ENCODE measurements at places on chromosomes 11 and 22.

- no peak for DNase-seq
Measured at GRCh38 chr11:10955616-10956015, 97.8 kb upstream of the ZBED5 start.

- DNase-seq = no peak
Measured at GRCh38 chr22:47116426-47117341, 354.2 kb downstream of the TBC1D22A start.

DNA sequence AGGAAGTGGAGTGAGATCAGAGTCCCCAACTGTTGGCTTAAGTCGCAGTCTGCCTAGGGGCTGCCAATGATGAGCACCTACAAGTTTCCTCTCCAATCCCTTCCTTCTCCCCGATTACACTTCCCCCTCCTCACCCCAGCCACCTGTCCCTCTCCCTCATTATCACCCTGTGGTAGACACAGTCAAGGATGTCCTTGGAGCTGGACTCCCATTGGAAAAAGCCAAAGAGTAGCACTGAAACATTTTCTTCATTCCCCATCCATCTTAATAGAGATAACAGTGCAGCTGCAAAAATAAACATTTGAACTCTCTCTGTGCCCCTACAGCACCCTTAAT lies 146.2 kb downstream of the DBX1 start:
- DNase-seq = no peak

GRCh38 chr11:113906516-113906915 lies 1.9 kb downstream of the HTR3B start:
- DNase-seq = no peak

GRCh38 chr22:46833228-46833627 lies 70.8 kb downstream of the TBC1D22A start:
- DNase-seq = no peak

- DNase-seq = no peak
Measured at GRCh38 chr22:46750863-46751443, 11.5 kb upstream of the TBC1D22A start.

DNA sequence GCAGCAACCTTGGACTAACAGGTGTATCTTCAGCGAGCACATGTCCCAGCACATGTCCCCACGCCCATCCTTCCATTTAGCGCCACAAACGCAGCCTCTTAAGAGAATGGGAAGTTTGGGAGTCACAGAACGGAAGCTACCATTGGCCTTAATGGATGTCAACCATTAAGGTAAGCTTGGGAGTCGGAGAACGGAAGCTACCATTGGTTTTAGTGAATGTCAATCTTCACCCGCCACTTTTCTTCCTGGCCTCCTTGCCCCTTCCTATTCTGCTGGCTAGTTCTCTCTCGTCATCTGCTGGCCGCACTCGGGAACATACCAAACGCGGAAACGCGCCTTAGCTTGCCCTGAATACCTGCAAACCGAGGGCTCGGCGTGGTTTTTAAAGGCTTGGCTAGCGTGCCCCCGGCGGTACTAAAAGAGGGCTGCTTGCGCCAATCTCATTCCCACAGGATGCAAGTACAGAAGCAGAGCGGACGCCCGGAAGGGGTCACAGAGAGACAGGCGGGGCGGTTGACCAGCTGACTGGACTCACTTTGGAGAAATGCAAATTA lies 24.3 kb downstream of the GLYATL1 start:
- DNase-seq = no peak

- peak; percentile 60 for DNase-seq
Measured at GRCh38 chr11:77046060-77046501, 11.9 kb downstream of the B3GNT6 start.

GRCh38 chr22:44523981-44524759 lies 26.1 kb upstream of the RTL6 start:
- no peak for DNase-seq

GRCh38 chr22:17786435-17787161 lies 12.3 kb upstream of the BID start:
- no peak for DNase-seq

DNA sequence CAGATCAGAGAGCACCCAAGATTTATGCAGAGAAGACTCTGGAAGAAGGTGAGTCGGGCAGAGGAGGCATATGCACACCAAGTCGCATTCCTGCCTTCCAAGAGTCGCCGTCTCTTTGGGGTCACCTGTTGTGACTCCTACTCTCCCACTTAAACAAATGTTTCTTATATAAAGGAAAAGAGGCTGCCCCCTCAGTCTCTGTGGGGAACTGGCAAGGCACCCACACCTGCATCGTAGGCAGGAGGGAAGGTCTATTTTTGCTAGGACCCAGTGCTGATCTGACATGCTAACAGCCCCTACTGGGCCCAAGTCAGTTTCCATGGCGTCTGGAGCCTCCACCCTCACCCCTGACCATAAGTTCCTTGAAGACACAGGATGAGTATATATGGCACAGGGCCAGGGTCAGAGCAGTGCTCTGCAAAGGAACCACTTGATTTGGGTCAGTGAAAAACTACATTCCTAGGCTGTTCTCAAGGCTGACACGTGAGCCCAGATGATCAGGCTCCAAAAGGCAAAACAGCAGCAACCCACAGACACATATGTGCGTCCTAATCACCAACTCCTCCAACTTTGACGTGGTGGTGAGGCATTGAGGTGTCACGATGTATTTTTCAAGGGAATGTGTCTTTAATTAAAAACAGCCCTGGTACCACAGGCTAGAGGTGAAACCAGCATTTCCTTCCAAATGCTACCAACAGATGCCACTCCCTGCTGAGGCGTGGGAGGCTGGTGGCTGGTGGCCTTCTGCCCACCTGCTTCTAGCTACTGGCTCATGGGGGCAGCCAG lies 55.6 kb upstream of the CSNK2A3 start:
- no peak for DNase-seq

DNA sequence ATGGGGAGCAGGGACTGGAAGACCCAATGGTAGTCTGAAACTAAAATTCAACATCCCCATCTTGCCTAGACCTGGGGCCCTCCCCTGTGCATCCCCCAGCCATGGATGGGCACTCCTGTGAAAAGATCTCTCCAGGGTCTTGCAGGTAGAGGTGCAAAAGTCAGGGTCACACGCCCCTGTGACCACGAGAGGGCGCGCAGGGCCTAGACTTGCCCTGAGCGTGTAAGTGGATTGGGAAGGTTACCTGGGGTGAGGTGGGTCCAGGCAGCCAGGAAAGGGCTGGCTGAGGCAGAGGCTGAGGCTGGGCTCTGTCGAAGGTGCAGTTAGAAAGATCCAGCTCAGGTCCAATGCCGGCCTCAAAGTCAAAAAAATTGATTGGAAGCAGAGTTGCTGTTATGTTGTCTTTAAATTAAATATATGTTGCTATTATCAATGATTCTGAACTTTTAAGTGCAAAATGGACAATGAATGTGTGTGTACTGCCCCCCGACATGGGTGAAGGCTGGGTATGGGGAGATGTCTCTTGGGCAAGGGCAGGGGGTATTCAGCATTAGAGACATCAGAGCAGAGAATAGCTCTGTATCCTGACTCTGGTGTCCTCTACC lies 4.8 kb upstream of the POU2F3 start:
- peak; percentile 38 for DNase-seq

DNA sequence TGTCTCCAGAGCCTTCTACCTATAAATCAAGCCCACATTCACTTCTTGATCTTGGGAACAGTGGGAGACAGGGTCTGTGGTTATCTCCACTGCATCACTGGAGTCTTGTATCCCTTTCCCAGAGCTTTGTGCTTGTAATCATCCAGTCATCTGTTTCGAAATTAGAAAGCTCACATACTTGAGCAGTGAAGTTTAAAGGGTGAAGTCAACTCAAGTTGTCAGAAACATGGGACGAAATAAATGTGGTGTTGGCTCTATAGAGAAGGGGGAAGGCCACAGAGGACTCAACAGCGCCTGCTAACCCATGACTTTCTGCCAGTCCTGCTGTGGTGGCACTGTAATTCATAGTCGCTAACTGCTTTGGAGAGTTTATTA lies 197.5 kb downstream of the DBX1 start:
- no peak for DNase-seq

- DNase-seq = no peak
Measured at GRCh38 chr11:128411150-128411549, 176.2 kb downstream of the ETS1 start.

DNA sequence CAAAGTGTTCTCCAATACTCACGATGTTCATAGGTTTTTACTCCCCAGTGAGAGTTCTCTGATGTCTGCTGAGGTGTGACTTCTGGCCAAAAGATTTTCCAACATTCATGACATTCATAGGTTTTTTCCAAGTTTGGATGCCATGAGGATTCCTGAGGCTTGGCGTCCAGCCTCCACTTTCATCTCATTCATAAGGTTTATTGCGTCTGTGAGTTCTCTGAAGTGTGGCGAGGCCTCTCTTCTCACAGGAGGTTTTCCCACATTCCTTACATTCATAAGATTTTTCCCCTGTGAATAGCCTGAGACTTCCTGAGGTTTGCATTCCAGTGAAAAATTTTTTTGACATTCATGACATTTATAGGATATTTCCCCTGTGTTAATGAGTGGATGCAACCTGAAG lies 1014.1 kb downstream of the LRRC4C start:
- no peak for DNase-seq

- DNase-seq = no peak
Measured at GRCh38 chr22:41904450-41905410, 10.1 kb downstream of the SHISA8 start.

DNA sequence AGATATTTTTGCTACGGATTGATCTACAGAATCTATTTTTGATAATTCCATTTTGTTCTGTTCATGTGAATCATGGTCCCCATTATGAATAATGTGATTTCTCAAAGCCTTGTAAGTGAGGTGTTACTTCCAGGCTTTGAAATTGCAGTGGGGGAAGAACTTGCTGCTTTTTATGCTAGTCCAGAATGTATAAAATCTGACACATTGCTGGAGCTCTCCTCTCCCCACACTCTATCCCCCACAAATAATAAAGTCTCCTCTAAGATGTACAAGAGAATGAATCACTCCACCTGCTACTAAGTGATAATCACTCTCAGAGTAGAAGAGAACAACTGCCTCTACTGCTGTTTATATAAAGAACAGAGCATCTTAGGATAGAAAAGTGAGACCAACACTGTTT lies 5.9 kb upstream of the RAB6A start:
- no peak for DNase-seq

GRCh38 chr11:68670208-68670992 lies 13.9 kb upstream of the GAL start:
- no peak for DNase-seq

DNA sequence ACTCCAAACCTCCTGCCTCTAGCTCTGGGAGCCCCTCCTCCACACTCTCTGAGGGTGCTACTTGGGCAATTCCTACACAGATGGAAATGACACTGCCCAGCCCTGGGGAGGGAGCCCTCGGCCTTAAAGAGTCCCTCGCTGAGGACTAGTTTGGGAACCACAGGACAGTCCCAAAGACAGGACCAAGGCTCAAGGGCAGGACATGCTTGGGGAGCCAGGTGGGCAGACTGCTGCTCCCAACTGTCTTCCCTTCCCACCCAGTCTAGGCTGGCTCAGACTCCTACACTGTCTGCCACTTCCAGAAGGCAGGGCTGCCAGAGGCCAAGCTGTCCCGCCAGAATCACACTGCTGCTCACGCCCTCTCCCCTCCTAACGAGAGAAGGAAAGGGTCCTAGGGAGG lies 9.8 kb downstream of the ARRB1 start:
- no peak for DNase-seq

GRCh38 chr11:97000481-97000880 lies 610.7 kb downstream of the JRKL start:
- no peak for DNase-seq

- DNase-seq = no peak
Measured at GRCh38 chr11:106670069-106670468, 348.2 kb downstream of the GUCY1A2 start.

DNA sequence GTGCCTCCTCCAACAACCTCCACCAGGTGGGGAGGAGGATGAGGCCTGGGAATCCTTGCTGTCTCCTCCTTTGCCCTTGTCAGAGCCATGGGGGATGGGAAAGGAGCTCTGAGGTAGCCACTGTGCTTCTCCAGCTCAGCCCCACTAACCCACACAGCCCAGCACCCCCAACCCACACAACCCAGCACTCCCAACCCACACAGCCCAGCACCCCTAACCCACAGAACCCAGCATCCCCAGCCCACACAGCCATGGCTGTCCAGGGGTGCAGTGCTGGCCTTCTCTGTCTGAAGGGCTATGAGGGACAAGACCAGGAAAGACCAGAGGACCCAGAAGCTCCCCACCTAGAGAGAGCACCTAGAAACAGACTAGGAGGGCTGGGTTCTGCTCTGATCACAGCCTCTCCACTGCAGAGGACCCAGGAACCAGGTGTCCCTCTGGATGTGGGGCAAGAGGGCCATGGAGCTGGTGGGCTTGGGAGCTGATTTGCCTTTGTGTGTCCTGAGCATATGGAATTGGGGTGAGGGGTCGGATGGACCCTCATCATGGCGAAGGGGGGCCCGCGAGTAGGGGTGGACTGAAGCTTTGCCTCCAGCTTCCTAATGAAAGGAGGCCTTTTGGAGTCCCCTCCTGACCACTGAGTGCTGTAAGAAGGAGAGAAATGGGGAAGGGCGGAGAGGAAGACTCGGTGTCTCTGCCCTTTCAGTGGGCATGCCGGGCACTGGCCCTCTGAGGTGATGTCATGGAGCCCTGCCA lies 117.6 kb upstream of the THY1 start:
- no peak for DNase-seq

DNA sequence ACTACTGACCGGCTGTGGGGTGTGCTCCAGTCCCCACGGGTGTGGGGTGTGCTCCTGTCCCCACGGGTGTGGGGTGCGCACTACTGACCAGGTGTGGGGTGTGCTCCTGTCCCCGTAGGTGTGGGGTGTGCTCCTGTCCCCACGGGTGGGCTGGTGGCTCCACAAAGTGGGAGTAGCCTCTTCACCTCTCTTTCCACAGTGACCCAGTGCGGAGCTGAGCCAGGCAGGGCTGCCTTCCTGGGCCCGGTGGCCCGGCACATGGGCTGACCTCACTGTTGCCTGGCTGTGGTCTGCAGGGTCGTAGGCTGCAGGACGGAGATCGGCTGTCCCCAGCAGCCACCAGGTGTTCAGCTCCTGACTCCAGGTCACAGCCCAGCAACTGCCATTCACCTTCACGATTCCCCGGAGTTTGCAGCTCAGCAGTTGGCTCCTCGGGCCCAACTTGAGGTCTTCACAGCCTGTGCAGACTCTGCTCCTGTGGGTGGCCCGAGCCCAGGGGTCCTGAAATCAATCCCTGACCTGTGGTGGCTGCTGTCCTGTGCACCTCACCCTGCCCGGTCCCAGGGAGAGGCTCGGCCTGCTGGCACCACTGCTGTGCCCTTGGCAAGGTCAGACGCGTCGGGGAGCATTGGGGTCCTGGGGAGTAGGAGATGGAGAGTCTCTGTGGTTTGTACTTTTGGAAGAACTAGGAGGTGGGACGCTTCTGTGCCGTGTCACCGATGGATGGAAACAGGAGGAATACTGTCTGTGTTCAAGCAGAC lies 414.3 kb downstream of the TBC1D22A start:
- no peak for DNase-seq

DNA sequence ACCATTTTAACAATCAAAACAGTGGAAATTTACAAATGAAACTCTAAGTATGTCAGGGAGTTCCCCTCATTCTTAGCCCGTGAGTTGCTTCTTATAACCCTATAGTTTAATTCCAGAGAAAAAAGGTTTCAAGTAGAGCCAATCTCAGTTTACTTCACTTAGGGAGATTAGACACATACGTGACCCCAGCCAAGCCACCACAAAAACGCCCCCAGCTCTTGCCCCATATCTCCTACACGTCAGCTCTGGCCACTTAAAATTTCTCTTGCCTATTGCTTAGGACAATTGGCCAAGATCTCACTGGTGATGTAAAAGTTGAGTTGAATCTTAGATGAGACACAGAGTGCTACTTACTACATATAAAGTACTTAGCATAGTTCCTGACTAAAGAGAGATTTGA lies 166.4 kb downstream of the ETS1 start:
- no peak for DNase-seq
